Stimulated activated CD4-positive, alpha-beta T cell treated with anti-CD3 and anti-CD28 coated beads, Interleukin-12 subunit alpha, Interleukin-12 subunit beta, amount 100 ng/mL, for 24 hours (primary cell): ENCODE measurements at places on chromosomes 13 and 19.

- no peak for DNase-seq
Observed at GRCh38 chr13:97441368-97441767, 7.4 kb downstream of the RAP2A start.

GRCh38 chr13:88729605-88730004, 1058.4 kb downstream of the SLITRK5 start:
- DNase-seq, result no peak

GRCh38 chr13:43289470-43290255, 266.3 kb downstream of the DNAJC15 start:
- DNase-seq, result no peak

DNA sequence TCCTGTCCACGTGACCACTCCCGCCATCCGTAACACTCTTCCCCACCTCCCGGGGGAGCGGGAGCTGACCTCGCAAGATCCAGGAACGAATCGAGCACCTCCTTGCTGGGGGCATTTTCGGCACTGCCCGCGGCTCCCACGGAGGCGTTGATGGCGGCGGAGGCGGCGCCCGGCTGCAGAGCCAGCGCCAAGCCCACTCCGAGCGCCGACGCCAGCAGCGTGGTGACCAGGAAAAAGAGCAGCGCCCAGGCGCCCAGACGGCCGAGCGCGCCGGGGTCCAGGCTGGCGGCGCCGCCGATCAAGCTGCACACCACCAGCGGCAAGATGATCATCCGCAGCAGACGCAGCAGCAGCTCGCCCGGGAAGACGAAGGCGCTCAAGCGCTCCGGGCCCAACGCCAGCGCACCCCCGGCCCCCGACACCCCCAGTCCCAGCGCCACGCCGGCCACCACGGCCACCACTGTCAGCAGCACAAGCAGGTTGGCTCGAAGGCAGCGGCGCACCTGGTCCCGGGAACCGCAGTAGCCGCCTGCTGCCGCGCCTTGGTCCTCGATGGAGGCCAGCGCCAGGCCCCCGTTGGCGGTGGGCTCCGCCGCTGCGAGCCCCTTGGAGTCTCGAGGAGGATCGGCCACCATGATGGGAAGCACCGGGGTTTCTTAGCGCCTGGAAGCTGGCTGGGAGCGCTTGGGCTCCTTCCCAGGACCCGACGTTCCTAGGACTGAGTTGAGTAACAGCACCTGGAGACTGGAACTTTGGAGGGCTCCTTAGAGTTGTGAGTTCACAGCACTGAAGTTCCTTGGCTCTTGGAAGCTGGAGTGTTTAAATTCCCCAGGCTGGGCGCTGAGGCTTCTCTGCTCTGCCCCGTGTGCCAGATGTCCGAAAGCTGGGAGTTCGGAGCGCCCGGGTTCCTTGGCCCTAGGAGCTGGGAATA, 798 bp downstream of the SLC1A5 start:
- peak; percentile 26 for DNase-seq

- no peak for DNase-seq
Observed at GRCh38 chr19:44585371-44586133, 27.8 kb upstream of the IGSF23 start.

GRCh38 chr19:6767081-6767356, 216 bp downstream of the SH2D3A start:
- no peak for DNase-seq

GRCh38 chr13:39321574-39321973, 281.4 kb downstream of the LHFPL6 start:
- DNase-seq, result no peak
